ENCODE measurements at places on chromosomes 6 and 20.

DNA sequence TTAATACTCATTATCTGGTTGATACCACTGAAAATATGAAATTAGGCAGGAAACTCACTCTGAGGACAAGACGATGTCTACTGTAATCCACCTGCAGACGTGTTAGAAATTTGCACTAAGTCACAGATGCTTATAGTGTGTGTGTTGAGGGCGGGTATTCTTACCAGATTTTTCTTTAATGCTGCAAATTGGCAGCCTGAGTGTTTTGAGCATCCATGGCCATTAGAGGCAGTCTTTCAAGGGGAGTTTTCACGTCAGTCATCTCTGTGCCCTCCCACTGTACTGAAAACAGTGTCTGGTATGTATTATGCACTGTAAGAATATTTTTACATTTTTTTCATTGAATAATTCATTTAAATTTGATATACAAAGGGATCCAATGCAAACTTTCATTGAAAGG is 266.5 kb upstream of the QKI start:
- peak; percentile 45 for DNase-seq

DNA sequence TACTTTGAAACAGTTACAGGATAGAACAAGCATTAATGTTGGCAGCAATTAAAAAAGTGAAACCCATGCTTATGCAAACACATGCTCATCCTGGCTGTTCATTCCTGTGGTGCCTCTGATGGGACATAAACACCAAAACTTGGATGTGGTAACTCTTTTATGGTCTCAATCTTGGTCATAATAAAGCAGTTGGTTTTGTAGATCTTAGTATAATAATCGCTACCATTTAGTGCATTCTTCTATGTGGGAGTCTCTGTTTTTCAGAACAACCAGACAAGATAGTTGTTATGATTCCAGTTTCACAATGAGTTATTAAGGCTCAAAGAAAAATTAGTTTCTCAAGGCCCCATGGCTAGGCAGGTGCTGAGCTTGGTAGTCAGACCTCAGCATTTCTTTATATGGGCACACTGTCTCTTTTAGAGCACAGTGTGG is 184.0 kb downstream of the UTRN start:
- no peak for DNase-seq

GRCh38 chr6:131721161-131721560 is 10.3 kb upstream of the CTAGE9 start:
- DNase-seq: no peak

DNA sequence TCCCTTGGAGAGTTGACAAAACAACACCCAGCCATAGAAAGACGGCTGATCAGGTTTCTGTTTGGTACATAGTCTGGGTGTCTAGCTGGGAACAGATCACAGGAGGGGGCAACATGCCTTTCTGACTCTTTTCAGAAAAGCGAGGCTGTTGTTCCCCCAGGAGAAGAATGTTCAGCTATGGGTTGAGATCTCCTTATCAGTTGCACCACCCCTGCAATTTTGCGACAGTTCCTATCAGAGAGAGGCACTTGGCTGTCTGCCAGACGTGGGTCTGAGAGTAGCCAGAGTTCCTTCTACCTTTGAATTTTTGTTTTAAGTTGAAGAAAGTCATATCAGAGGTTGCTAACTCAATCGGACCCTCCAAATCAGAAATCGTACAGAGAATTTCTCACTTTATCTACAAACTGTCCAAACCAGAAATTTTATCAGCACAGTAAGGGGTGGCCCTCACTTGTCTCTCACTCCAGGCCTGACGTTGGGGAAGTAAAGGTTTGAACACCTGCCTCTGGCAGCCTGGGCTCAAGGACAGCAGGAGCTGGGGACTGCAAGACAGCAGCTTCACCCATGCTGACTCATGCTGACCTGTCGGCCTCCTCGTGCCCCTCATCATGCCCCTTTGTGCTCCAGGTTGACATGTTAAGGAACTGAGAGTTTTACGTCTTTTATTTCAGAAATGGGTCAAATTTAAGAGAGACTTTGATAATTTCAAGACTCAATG is 42.3 kb downstream of the TMC2 start:
- peak; percentile 30 for DNase-seq

DNA sequence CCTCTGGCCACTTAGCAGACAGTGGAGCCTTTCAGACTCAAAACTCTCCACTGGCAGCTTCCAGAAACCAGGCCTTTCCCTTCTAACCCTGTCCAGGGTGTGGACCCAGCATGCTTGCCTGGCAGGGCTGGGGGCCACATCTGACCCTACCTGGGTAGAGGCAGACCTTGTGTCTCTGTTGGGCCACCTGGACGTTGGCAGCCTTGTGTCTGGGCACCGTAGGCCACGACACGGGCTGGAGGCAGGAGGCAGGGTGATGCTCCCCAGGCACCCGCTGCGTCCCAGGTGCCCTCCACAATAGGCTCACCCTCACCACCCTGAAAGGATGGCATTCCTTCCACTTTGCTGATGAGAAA is 67.6 kb downstream of the NOL4L start:
- DNase-seq: no peak

GRCh38 chr6:136582711-136583471 is 32.7 kb upstream of the MAP7 start:
- DNase-seq: peak; percentile 95

- DNase-seq: no peak
These were observed 45.6 kb upstream of the FOXP4 start for GRCh38 chr6:41500561-41500960.

DNA sequence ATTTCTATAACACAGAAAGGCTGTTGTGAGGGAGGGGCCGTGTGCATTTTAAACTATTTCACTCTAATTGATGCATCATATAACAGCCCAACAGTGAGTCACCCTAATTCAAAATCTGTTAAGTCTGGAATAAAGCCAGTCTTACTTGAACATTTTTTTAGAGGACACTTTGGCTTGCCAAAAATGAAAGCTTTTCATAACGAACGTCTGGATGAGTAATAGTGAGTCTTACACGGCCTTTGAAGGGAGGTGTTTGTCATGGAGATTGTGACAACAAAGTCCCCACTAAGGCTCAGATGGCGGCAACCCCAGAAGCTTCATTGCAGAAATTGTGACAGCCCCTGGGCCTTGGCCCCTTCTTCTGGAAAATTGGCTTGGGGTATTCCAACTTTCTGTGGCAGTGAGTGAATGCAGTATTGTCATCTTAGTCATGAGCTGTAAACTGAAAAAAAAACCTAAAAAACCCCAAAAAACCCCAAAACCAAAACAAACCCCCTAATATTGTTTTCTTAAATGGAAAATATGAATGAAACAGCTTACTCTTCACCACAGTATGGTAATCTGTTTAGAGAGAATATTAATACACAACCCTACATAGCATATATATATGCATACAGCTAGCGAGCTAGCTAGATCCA is 92.6 kb upstream of the CLDN20 start:
- DNase-seq: peak; percentile 92

GRCh38 chr6:3031857-3032640 is 32.4 kb downstream of the NQO2 start:
- no peak for DNase-seq

- peak; percentile 97 for DNase-seq
These were observed 12.8 kb downstream of the RNF114 start for GRCh38 chr20:49948809-49949507.

- peak; percentile 14 for DNase-seq
These were observed 82.6 kb downstream of the DOK5 start for GRCh38 chr20:54557806-54558590.

- no peak for DNase-seq
These were observed 82.7 kb downstream of the UST start for GRCh38 chr6:148829415-148830101.

GRCh38 chr6:24565196-24565595 is 70.4 kb downstream of the ALDH5A1 start:
- DNase-seq: no peak
